ENCODE measurements at places on chromosomes 2 and 18.

DNA sequence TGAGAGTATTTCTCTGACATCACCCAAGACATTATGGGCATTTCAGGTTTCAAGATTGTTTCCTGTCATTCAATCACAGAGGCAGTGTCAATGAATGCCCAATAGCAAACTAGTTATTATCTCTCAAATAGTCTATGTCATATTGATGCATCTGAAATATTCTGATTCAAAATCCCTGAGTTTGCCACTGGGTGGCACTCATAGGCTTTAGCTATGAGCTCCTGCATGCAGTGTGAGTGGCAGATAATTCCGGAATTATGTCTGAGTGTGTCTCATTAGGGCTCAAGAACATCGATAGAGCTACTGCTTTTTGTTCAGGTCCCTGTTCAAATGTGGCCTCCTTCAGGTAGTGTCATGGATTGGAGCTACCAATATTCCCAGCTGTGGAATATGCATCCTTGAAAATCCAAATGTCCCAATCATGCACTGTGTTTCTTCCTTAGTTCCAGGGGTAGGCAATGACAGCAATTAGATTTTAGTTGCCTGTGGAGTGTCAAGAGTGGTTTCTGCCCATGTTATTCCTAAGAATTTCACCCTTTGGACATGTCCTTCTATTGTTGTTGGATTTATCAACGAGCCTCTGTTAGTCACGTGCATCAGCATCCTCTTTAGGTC lies 7.8 kb upstream of the OR6B3 start:
- DNase-seq: peak; percentile 4

- no peak for DNase-seq
Observed at GRCh38 chr2:42877511-42877910, 85.1 kb upstream of the HAAO start.

DNA sequence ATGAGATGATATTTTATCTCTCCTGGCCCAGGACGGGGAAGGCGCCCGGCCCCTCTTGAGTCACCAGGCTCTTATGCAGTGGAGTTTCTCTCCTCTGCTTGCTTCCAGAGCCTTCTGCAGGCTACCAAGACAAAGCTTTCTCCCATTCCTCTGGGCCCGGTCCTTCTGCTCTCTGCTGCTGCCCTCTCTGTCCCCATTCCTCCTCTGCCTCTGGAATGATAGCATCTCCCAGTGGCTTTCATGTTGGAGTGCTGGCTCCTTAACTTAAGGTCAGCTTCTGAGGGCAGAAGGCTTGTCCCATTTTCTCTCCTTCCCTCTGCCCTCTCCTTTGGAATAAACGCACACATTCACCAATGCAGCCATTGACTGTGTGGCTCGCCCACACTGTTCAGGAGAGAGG lies 86.2 kb downstream of the SDC1 start:
- DNase-seq: no peak

DNA sequence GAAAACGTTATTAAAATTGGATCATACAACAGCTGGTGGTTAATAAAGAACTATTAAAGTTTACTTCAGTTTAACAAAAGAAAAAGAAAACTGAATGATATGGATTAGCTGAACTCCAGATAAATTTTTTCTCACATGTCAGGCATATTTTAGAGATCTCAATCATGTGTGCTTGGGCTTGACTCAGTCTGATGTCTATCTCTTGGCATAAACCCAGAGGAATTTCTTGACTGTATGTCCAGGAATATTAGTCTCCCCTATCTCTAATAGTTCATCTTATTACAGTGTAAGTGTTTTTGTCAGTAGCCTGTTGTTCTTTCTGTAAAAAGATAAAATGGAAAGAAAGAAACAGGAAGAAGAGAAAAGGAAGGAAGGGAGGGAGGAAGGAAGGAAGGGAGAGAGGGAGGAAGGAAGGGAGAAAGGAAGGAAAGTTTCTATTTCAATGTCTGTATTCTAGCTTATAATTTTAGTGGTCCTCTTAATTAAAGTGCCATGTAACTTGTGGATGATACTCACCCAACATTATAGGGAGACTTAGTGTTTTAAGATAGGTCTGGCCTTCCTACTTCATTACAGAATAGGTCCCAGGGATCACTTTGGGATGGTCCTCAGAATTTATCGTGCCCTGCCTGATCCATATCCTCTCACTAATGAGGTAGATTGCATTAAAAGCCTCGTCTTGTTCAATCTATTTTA lies 99.7 kb upstream of the UGP2 start:
- DNase-seq: no peak

DNA sequence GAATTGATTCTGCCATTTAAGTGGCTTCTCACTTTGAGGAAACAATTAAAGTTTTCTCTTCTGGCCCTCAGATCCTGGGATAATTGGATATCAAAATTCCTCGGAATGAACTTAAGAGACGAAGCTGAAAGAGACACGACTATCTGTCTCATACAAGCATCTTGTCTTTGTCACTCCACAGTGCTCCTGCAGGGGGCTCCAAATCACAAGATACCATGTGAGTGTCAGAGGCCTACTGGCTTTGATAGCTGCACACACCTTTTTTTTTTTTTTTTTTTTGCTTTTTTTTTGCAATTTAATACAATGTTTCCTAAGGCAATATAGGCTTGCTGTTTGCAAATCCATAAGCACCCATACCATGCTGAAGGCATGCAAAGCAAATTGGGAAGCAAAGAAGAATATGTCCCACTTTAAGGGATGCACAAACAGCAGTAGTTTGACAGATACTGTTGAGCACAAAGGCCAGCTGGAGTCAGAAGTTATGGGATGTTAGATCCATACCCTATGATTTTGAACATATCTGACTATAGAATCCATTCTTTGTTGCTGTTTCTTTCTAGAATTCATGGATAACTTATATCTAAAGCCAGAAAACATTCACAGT lies 109.0 kb upstream of the CBLN2 start:
- DNase-seq: peak; percentile 58

DNA sequence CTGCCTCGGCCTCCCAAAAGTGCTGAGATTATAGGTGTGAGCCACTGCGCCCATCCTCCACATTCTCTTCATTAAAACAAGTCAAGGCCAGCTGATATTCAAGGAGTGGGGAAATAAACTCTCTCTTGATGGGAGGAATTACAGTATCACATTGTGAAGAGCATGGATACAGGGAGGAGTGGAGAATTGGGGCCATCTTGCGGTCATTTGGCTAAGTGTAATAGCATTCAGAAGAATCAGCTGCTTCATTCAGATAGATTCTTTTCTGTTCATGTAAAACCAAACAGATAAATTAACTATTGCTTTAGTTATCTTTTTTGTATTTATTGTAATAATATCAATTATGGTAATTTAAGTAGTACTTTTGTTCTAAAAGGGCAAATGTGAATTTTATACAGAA lies 156.3 kb downstream of the UBR3 start:
- DNase-seq: no peak

- DNase-seq: peak; percentile 49
Observed at GRCh38 chr18:46412916-46413315, 244.1 kb downstream of the LOXHD1 start.

GRCh38 chr2:188494906-188495305 lies 203.2 kb downstream of the GULP1 start:
- no peak for DNase-seq

DNA sequence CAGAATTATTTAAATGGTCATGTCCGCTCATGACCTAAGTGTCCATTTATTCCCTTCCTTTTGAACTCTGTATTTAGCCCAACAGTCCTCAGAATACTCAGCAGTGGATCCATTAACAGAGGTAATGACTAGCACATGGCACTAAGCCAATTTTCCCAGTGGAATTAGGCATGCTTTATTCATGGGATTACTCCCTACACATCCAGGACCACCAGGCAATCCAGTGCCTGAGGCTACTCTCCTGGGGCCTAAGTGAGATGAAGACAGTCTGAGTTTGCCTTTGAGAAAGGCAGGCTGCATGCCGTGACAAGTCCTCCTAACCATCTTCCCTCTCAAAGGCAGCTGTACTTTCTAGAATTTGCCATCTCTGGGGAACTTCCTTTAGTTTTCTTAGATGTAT lies 128.6 kb downstream of the SPOPL start:
- DNase-seq: no peak
